Activated T-helper 2 cell treated with anti-CD3 and anti-CD28 coated beads, Interferon-gamma antibody, Interleukin-2, Interleukin-4, amounts not matched to agents 10 μg/mL and 5 μg/mL and 100 μg/mL, durations not matched to agents 14 hours and 24 hours and 36 hours (primary cell): ENCODE measurements at places on chromosomes 3 and 15.

GRCh38 chr3:158264894-158265293 lies 155.0 kb downstream of the RSRC1 start:
- H3K27me3 ChIP-seq, result no peaks in the 10 kb centered on the region
- no peak overlapping the region for H3K27ac ChIP-seq
- H3K4me3 ChIP-seq, result no peak overlapping the region
- peaks cover 12% of the 10 kb centered on the region for H3K36me3 ChIP-seq
- H3K4me1 ChIP-seq, result no peaks in the 10 kb centered on the region

GRCh38 chr3:28972921-28973320 lies 307.9 kb upstream of the RBMS3 start:
- no peaks in the 10 kb centered on the region for H3K36me3 ChIP-seq
- no peaks in the 10 kb centered on the region for H3K27me3 ChIP-seq
- DNase-seq, result no peak
- no peak overlapping the region for H3K4me3 ChIP-seq
- H3K4me1 ChIP-seq, result peaks cover 4% of the 10 kb centered on the region
- H3K27ac ChIP-seq, result no peak overlapping the region

DNA sequence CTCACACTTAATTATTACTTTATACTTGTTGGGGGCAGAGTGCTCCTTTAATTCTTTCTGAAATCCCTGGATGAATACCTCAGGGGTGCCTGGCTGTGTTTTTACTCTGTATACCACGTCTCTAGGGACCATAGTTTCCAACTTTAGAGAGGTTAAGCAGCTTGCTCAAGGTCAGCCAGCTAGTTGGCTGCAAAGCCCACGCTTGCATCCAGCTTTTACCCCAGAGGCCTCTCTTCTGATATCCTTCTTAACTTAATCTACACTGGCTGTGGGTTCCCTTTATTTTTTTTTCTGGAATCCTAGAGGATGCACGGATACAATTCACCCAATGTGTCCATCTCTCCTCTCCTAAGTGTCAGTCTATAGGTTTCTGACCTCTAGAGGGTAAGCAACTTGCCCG lies 1.4 kb downstream of the PDZRN3 start:
- H3K4me1 ChIP-seq, result no peaks in the 10 kb centered on the region
- no peak overlapping the region for H3K4me3 ChIP-seq
- no peak overlapping the region for H3K27ac ChIP-seq
- no peak for DNase-seq

DNA sequence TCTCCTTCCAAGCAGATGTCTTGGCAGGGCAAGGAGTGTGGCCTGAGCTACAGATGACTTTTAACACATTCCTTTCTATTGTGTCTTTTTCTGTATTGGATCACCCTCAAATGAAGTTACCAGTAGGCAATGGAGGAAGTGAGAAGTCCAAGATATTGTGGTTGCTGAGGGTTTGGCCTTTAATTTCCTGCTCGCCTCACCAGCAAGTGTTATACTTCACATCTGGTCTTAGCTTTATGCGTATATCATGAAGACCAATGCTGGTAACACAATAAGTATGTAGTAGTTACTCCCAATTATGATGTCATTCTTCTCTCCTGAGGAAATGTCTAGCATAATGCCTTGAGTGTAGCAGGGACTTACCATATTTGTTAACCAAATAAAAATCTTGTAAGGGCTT lies 179.9 kb downstream of the ZIC1 start:
- no peak for DNase-seq
- no peak overlapping the region for H3K27ac ChIP-seq
- H3K4me3 ChIP-seq, result no peak overlapping the region
- H3K36me3 ChIP-seq, result no peaks in the 10 kb centered on the region

GRCh38 chr3:188993181-188993580 lies 178.6 kb upstream of the TPRG1 start:
- no peak for DNase-seq
- peaks cover 35% of the 10 kb centered on the region for H3K27me3 ChIP-seq
- no peaks in the 10 kb centered on the region for H3K36me3 ChIP-seq
- no peaks in the 10 kb centered on the region for H3K4me1 ChIP-seq
- no peak overlapping the region for H3K27ac ChIP-seq

DNA sequence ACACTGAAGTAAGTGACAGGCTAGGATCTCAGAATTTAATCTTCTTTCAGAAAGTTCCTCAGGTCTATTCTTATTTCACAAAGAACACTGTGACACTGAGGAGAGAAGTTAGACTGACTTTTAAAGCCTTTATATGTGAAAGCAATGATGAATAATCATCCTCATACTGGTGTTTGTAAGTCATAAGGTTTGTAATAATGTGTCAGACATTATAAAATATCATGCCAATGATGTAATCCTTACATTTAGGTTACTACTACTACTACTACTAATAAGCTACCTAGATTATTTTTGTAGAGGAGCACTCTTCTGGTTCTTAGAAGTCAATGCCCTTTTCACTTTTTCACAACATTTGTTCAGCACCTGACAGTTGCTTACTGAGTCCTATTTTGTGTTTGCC lies 33.4 kb downstream of the FANCD2OS start:
- no peak overlapping the region for H3K27ac ChIP-seq
- H3K27me3 ChIP-seq, result no peaks in the 10 kb centered on the region
- no peak overlapping the region for H3K4me3 ChIP-seq
- peaks cover 46% of the 10 kb centered on the region for H3K36me3 ChIP-seq
- DNase-seq, result no peak

GRCh38 chr3:196686436-196686835 lies 25.6 kb downstream of the CEP19 start:
- no peaks in the 10 kb centered on the region for H3K27me3 ChIP-seq
- H3K4me3 ChIP-seq, result no peak overlapping the region
- DNase-seq, result no peak

DNA sequence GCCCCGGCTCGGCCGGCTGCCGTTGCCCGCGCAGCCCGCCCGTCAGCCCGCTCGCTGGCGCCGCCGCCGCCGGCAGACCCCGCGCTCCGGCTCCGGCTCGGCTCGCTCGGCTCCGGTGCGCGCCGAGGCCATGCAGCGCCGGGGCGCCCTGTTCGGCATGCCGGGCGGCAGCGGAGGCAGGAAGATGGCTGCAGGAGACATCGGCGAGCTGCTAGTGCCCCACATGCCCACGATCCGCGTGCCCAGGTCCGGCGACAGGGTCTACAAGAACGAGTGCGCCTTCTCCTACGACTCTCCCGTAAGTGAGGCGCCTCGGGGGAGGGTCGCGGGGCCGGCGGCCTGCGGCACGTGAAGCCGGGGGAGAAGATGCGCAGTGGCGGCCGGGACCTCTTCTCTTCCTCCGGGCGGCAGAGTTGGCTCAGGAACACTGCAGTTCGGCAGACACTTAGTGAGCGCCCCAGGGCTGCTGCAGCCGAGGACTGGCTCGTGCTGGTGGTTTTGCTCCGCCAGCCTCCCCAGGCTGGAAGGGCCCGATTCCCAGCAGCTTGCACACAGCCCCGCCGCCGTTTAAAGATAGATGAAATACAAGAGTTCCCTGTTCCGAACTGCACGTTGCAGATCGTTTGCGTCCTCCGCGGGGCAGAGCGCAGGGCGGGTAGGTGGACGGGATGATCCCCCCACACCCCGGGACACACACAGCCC lies 407 bp downstream of the USP13 start:
- peaks cover 5% of the 10 kb centered on the region for H3K36me3 ChIP-seq
- H3K4me3 ChIP-seq, result peak overlapping the region; percentile 94
- DNase-seq, result peak; percentile 58
- peaks cover 26% of the 10 kb centered on the region for H3K4me1 ChIP-seq
- peak overlapping the region; percentile 83 for H3K27ac ChIP-seq

DNA sequence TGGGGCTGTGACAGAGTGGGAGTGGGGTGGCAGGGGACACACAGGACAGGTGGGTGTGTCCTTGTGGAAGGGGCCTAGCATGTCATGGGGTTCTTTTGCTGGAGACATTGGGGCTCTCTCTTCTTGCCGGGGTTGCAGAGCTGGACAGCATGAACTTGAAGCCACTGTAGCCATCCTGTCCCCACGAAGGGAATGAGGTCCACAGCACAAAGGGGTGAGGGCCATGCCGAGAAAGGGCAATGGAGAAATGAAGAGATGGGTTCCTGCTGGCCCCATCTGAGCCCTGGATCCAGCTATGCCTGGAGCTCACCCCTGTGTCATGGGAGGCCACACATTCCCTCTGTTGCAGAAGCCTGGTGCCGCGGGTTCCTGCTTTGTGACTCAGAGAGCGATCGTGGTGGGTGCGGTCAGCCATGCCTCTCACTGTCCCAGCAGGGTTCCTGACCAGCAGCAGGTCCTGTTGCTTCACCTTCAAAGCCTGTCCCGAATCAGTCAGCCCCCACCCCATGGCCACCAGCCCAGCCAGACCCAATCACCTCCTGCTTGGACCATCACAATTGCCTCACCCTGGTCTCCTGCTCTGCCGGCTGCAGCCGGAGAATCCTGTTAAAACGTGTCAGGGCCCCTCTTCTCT lies 50.0 kb downstream of the DNAJB8 start:
- no peaks in the 10 kb centered on the region for H3K36me3 ChIP-seq
- DNase-seq, result no peak
- H3K27ac ChIP-seq, result no peak overlapping the region
- H3K27me3 ChIP-seq, result no peaks in the 10 kb centered on the region
- H3K4me1 ChIP-seq, result no peaks in the 10 kb centered on the region

GRCh38 chr3:196251918-196252317 lies 35.6 kb downstream of the SLC51A start:
- H3K36me3 ChIP-seq, result peaks cover 44% of the 10 kb centered on the region
- no peak overlapping the region for H3K4me3 ChIP-seq
- H3K27ac ChIP-seq, result no peak overlapping the region

DNA sequence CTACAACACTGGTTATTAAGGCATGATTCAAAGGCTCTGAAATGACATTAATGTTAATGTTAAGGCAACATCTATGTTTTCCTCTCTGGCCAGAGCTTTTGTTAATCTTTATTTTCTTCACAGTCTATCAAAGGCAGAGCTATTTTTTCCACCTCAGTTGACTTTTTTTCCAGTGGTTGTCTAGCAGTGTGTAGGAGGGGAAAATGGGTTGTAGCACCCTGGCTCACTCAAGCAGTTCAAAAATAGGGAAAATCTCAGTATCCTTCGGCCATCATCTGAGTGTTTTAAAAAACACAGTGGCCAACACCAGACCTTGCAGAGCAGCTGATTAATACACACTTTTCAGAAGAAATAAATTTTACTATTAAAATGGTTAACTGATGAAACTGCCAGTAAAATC lies 21.4 kb downstream of the CBLB start:
- no peaks in the 10 kb centered on the region for H3K27me3 ChIP-seq
- H3K4me1 ChIP-seq, result peaks cover 53% of the 10 kb centered on the region
- H3K27ac ChIP-seq, result peak overlapping the region; percentile 91
- no peak for DNase-seq
- peaks cover 71% of the 10 kb centered on the region for H3K36me3 ChIP-seq
- peak overlapping the region; percentile 43 for H3K4me3 ChIP-seq

GRCh38 chr3:64264501-64265109 lies 39.3 kb upstream of the PRICKLE2 start:
- no peak overlapping the region for H3K4me3 ChIP-seq
- no peaks in the 10 kb centered on the region for H3K36me3 ChIP-seq
- no peak for DNase-seq

- H3K27ac ChIP-seq, result no peak overlapping the region
- no peak overlapping the region for H3K4me3 ChIP-seq
- no peaks in the 10 kb centered on the region for H3K27me3 ChIP-seq
These were observed 169.7 kb upstream of the BFSP2 start for GRCh38 chr3:133230195-133230594.

DNA sequence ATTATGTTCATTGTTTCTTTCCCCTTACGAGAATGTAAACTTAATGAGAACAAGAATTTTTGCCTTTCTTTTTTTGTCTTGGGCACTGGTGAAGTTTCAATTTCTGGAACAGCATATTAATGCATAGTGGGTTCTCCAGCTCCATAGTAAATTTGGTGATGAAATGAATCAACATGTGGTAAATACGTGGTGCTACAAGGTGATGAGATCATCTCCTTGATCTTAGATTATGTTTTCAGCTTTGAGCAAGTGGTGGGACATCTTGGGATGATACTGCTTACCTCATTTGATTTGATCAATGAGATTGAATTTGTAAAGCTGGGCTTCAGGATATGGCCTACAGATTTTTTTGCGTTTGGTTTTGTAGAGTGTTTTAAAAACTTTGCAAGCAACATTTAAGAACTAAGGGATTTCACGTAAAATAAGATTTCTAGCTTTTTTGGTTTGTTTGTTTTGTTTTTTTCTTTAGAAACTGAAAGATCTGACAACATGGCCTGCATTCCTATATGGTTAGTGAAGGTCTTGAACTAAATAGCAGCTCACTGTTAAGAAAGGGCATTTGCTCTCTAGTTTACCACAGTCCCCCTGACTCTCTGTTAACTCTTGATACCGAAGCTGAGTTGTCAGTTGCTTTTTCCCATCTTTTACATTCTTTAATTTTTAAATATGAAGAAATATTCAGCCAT lies 45.6 kb downstream of the FNDC3B start:
- peaks cover 40% of the 10 kb centered on the region for H3K4me1 ChIP-seq
- no peaks in the 10 kb centered on the region for H3K27me3 ChIP-seq
- no peak overlapping the region for H3K4me3 ChIP-seq
- H3K27ac ChIP-seq, result peak overlapping the region; percentile 67
- no peak for DNase-seq
- peaks cover 15% of the 10 kb centered on the region for H3K36me3 ChIP-seq

DNA sequence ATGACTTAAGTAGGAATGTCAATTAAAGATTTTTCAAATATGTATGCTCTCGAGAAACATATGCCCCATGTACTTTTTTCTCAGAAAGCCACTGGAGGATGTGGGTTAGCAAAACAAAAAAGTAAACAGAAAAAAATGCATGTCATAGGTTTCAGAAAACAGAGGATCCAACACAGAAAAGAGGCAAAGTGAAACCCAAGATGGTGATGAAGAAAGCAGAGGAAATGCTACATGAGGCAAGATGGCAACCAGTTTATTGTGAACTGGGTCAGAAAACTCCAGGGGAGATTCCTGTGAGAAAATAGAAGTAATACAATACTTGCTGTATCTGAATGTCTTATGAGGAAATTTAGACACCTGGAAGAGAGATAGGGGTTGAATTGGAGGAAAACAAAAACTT lies 30.8 kb upstream of the EOMES start:
- peaks cover 24% of the 10 kb centered on the region for H3K36me3 ChIP-seq
- no peaks in the 10 kb centered on the region for H3K27me3 ChIP-seq
- peaks cover 35% of the 10 kb centered on the region for H3K4me1 ChIP-seq
- no peak for DNase-seq

GRCh38 chr3:185717121-185717520 lies 107.7 kb downstream of the IGF2BP2 start:
- peaks cover 10% of the 10 kb centered on the region for H3K27me3 ChIP-seq
- H3K4me3 ChIP-seq, result no peak overlapping the region
- DNase-seq, result no peak

DNA sequence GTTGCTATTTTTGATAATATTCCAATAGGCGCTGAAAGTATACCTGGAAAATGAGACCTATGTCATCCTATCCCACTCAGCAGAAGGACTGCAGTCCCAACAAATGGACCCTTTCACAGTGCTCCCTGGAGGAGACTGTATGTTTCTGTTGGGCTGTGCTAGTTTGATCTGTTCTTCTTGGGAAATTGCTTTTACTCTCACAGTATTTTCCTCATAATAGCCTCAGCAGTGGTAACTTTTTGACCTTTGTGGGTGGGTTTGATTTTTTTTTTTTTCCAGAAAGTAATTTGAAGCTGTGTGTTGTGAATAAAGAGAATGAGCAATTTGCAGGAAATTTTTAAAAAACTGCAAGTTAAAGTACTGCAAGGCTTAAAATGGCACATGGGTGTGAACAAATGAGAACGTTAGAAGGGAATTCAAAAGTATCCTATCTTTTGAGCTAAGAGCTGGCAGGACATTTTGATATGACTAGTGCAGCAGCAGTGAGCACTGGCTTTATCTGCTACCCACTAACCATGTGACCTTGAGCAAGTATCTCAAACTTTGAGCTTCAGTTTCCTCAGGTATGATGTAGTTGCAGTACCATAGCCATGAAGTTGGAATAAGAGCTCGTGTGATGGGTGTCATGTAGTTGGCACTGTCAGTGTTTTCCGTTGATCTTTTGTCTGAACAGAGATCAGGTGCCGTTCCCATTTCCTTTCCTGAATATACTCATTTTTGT lies 118.4 kb downstream of the ATG7 start:
- H3K4me1 ChIP-seq, result peaks cover 8% of the 10 kb centered on the region
- no peak overlapping the region for H3K4me3 ChIP-seq
- H3K27me3 ChIP-seq, result no peaks in the 10 kb centered on the region
- H3K27ac ChIP-seq, result no peak overlapping the region
